ENCODE measurements at places on chromosomes 13 and 19.

- no peak for DNase-seq
Observed at GRCh38 chr13:65894049-65894448, 1336.1 kb downstream of the PCDH9 start.

GRCh38 chr13:71252184-71252704, 614.8 kb downstream of the DACH1 start:
- no peak for DNase-seq

- DNase-seq = no peak
Observed at GRCh38 chr19:46861691-46862502, 1.1 kb downstream of the ARHGAP35 start.

- peak; percentile 73 for DNase-seq
Observed at GRCh38 chr13:24995225-24995804, 100.6 kb upstream of the PABPC3 start.

DNA sequence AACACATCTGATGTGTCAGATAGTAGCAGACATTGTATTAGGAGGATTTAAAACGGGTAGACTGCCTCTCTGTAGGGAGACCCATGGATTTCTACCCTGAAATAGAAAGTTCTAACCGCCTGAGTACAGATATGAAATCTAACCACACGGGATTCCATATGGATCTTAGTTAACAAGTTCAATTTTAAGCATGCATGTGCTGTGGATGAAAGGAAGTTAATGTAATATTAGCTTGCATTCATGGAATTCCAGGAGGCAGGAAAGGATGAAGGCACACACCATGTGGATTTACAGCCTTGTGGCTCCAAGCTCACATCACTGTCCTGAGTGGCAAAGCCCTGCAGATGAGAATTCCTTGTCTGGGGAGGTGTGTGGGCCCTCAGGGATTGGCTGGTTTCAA, 120.6 kb upstream of the IRS2 start:
- no peak for DNase-seq

GRCh38 chr19:8592231-8593009, 15.2 kb upstream of the MYO1F start:
- peak; percentile 100 for DNase-seq

GRCh38 chr19:426725-427445, 17.9 kb upstream of the C2CD4C start:
- no peak for DNase-seq
